ENCODE measurements at places on chromosomes 2 and 18.

DNA sequence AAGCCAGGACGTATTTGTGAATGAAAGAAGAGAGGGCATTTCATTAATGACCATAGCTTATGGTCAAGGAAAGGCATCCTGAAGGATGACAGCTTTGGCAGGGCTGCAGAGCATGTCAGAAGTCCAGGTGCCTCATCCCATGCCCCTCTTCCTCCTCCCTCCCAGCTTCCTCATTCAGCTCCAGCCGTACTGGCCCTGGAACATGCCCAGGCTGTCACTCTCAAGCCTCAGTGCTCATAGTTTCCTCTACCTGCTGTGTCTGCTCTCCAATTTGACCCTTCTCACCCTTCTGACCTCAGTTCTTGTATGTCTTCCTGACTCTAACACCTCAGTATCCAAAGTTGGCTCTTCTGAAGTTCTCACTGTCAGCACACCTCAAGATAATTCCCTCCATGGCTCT, 695.8 kb upstream of the HS6ST1 start:
- no peak for DNase-seq

DNA sequence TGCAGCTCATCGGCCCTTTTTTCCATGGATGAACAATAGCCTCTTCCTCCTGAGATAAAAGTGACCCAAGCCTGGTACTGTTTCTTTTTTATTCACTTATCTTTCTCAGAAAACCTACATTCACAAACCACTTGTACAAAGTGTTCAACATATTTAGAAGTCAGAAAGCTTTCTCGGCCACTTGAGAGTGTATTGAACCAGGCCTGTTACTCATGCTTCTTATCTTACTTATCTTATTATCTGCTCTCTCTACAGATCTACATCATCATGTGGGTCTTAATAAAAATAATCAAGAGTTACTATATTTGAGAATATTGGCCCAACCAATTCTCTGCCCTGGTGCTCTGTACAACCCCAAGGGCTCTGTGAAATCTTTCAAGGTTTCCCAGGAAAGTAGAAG, 242.1 kb downstream of the MREG start:
- no peak for DNase-seq

GRCh38 chr2:196012314-196012713, 56.3 kb downstream of the DNAH7 start:
- DNase-seq, result no peak

DNA sequence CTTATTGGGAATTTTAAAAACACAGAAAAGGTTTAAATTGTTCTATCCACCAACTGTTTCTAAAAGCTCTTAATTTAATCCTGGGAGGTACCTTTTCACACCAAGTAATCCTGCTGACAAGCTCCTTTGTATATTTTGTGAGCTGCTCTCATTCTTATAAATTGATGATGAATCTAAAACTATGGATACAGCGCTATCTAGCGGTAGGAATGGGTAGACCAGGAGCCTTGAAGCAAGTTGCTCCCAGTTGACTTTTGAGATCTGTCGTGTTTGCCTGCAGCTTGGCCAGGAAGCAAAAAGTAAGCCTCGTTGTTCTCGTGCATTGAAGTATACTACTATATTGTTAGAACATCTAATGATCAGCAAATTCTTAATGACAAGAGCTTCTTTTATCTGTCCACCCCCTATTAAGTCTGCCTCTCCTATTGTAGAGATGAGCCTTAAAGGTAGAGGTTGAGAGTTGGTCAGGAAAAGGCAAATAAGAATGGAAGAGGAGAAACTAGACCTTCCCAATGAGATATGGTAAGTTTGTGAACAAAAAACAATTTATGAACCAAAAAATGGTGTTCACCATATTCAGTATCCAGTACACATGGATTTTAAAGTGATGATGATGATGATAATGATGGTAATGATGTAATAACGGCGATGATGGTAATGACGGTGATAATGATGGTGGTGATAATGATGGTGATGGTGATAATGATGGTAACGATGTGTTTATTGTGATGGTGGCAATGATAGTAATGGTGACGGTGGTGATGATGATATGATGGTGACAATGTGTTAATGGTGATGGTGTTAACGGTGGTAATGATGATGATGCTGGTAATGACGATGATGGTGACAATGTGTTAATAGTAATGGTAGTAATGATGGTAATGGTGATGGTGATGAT, 212.1 kb upstream of the NCKAP5 start:
- DNase-seq, result peak; percentile 58

GRCh38 chr2:96145036-96145847, at the start of gene DUSP2:
TSS of gene DUSP2 (minus strand) at chr2:96145440. CDS start at chr2:96145354, 86 bp downstream.
- DNase-seq, result peak; percentile 83

DNA sequence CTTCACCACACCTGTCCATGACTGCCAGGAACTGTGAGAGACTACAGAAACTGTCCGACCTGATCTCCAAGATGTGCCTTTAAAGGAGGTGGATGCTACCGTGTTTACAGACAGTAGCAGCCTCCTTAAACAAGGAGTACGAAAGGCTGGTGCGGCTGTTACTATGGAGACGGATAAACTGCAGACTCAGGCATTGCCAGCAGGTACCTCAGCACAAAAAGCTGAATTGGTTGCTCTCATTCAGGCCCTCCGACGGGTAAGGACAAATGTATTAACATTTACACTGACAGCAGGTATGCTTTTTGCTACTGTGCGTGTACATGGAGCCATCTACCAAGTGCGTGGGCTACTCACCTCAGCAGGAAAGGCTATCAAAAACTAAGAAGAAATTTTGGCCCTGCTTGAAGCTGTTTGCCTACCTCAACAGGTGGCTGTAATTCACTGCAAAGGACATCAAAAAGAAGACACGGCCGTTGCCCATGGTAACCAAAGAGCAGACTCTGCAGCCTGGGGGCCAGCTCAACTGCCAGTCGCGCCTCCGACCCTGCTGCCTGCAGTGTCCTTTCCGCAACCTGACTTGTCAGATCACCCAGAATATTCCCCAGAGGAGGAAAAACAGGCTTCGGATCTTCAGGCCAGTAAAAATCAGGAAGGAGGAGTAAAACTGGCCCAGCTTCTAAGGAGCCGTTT, 30.9 kb downstream of the SKA1 start:
- no peak for DNase-seq

GRCh38 chr2:44087714-44088092, 81.0 kb upstream of the PPM1B start:
- no peak for DNase-seq

GRCh38 chr2:23419171-23420090, 34.5 kb downstream of the KLHL29 start:
- no peak for DNase-seq

- no peak for DNase-seq
These were observed 23.1 kb upstream of the RBMS1 start for GRCh38 chr2:160516547-160517365.

GRCh38 chr18:39494211-39494896, 1928.8 kb upstream of the CELF4 start:
- DNase-seq, result no peak

GRCh38 chr2:174773215-174773614, 8.9 kb upstream of the CHRNA1 start:
- no peak for DNase-seq

GRCh38 chr2:113823716-113824595, 65.9 kb upstream of the ACTR3 start:
- DNase-seq, result no peak

DNA sequence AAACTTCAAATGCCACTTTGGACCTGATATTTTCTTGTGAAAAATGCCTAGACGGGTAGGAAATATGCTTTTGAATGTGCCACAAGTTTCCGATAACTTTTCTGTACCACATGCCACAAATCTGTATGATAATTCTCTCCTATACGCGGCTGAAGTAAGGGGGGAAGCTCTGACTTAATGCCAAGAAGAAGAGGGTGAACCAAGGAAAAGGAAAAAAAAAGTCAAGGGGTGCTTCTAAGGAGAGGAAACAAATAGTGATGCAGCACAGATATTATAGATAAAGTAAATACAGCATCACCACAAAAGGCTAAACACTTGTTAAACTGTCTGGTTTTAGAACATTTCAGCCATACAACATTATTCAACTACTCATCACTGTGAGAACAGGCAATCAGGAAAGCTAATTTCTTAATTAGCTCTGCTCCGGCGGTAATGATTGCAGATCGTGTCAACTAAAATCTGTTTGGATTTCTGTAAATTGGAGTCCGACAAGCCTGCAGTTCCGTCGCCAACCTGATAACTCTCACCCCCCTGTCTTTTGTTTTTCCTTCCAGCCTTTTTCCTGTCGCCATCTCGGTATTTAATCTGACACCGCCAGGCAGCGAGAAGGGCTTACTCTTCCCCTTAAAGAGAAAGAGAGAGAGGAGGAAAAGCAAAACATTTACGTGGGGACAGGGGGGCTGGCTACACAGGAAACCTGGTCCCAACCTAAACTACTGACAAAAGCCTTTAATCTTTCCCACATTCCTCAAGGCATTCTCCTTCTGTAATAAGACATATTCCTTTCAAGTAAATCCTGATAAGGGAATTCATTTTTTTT, 67.5 kb downstream of the ZEB2 start:
- no peak for DNase-seq

- no peak for DNase-seq
These were observed 1.4 kb upstream of the SOX11 start for GRCh38 chr2:5690718-5691220.

- DNase-seq, result no peak
These were observed 6.3 kb downstream of the KIAA2012 start for GRCh38 chr2:202079310-202079709.

- DNase-seq, result no peak
These were observed 11.8 kb upstream of the CBLN2 start for GRCh38 chr18:72555968-72556367.

- DNase-seq, result no peak
These were observed 57.2 kb downstream of the CYBRD1 start for GRCh38 chr2:171579481-171579880.

- DNase-seq, result no peak
These were observed 106.6 kb upstream of the ID2 start for GRCh38 chr2:8575038-8575833.

GRCh38 chr2:175251425-175252041, 70.0 kb upstream of the ATP5MC3 start:
- no peak for DNase-seq

DNA sequence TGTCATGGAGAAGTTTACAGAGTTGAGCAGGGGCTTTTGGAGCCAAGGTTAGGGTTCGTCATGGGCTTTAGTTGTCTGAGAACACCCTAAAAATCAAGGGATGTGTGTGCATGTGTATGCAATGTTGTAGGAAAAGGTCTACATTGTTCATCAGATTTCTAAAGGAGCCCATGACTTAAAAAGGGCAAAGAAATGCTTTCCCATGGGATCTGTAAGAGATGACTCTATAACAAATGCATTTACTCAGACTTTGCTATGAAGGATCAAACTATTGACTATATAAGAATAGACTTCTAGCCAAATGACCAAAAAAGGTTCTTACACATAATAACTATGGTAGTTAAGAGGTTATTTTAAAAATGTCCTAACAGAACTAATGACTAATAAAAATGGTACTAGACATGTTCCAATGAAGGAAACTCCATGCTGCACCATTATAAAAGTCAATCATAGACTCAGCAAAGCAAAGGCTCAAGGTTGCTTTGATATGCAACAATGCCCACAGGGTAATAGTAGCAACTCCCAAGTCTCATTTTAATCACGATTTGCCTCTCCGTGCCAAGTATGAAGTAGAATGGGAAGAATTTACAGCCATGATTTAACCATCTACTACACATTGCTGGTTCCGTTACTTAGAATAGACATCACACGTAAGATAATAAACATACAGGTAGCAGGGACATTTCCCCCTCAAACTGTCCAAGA, 158.5 kb downstream of the NCKAP5 start:
- no peak for DNase-seq

GRCh38 chr2:130768191-130768855, 13.0 kb downstream of the AMER3 start:
- DNase-seq, result no peak

- no peak for DNase-seq
These were observed 45.3 kb downstream of the CD28 start for GRCh38 chr2:203751685-203752271.

GRCh38 chr2:120941571-120942120, 206.0 kb downstream of the GLI2 start:
- DNase-seq, result no peak

- DNase-seq, result no peak
These were observed 90.0 kb upstream of the ALPP start for GRCh38 chr2:232288489-232289030.

DNA sequence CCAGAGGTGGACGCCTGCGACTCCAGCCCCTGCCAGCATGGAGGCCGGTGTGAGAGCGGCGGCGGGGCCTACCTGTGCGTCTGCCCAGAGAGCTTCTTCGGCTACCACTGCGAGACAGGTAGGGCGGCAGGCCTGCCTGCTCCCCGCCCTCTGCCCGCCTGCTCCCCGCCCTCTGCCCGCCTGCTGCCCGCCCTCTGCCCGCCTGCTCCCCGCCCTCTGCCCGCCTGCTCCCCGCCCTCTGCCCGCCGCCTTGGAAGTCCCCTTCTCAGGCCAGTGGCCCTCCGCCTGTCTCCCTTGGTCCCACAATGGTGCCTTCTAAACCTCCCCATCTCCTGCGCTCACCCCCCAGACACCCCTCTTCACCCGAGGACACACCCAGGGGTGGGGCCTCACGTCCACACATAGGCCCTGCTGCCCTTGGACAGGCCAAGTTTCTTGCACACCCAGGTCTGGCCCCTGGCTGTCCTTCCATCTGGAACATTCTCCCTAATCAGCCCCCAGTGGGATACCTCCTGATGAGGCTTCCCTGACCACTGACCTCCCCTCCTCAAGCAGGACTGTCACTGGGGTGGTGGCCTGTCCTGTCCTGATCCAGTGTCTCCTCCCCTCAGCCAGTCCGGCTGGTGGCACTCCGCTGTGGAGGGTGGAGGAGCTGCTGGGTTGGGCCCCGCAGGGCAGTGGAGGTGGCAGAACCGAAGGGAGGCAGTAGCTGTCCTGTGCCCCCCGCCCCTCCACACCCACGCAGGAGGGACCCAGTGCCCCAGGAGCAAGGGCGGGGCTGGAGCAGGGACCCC, 37.9 kb downstream of the MTERF4 start:
- no peak for DNase-seq

DNA sequence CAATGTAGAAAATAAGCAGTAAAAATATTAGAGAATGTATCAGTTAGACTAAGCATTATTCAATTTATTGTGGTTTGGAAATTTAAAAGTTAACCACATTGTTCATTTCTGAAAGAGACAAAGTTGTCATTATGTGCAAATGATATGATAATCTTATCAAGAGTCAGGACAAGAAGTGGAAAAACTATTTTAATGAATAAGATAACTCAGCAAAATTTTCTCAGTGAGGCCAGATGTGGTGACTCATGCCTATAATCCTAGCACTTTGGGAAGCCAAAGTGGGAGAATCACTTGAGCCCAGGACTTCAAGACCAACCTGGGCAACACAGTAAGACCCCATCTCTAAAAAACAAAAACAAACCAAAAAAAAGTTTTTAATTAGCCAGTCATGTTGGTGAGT, 39.5 kb upstream of the CERS6 start:
- no peak for DNase-seq

GRCh38 chr2:177568390-177568789, 175.8 kb downstream of the AGPS start:
- no peak for DNase-seq

DNA sequence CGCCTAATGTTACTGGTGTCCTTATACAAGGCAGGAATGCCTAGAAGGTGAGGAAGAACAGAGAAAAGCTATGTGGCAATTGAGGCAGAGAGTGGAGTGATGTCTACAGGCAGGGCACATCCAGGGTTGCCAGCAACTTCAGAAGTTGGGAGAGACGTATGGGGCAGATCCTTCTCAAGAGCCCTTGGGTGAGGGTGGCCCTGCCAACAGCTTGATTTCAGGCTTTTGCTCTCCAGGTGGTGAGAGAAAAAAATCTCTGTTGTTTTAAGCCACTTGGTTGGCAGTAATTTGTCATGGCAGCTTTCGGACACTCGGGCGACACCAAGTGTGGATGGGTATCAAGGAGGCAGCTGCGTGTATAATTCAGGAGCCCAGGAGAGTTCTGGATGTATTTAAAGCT, 217.4 kb upstream of the SMIM21 start:
- DNase-seq, result no peak

- DNase-seq, result no peak
These were observed 298.1 kb downstream of the TGIF1 start for GRCh38 chr18:3748086-3748485.
